ENCODE measurements at places on chromosomes 11 and 22. TPM values are rescaled to one million over a fixed set of nuclear protein-coding genes. Genes with fewer than 3 reads are reported as not detected.

Gene FZD4
- 23.8 TPM for total RNA-seq

Gene MMP8
- not detected for total RNA-seq

Gene CRYBB2
- total RNA-seq: not detected

Gene SORL1
- 0.81 TPM for total RNA-seq

Gene RGL4
- total RNA-seq: not detected

Gene ACTN3
- total RNA-seq: under 0.01 TPM

Gene ZNF215
- 3.1 TPM for total RNA-seq

Gene RASSF10
- total RNA-seq: not detected

Gene RFPL1
- total RNA-seq: not detected

Gene GAB4
- total RNA-seq: not detected

Gene OTOG
- total RNA-seq: not detected

Gene SCGB1C1
- total RNA-seq: not detected

Gene KMT5B
- 14.8 TPM for total RNA-seq

Gene CRYBB3
- total RNA-seq: not detected

Gene FUT4
- total RNA-seq: 2.9 TPM

Gene PRG3
- total RNA-seq: not detected

Gene SIPA1
- total RNA-seq: 10.7 TPM

Gene TOM1
- total RNA-seq: 50.2 TPM

Gene GNG3
- not detected for total RNA-seq

Gene SCGB1A1
- total RNA-seq: not detected

Gene DERL3
- under 0.01 TPM for total RNA-seq

Gene DNAJC4
- 8.3 TPM for total RNA-seq

Gene TNNT3
- total RNA-seq: 5.1 TPM

Gene CABP4
- total RNA-seq: not detected

Gene SOX10
- total RNA-seq: not detected

Gene ENTHD1
- not detected for total RNA-seq

Gene HORMAD2
- total RNA-seq: not detected

Gene SEPTIN3
- total RNA-seq: not detected

Gene SLN
- total RNA-seq: not detected

Gene INCENP
- 6.0 TPM for total RNA-seq

Gene MIOX
- not detected for total RNA-seq

Gene TRPM5
- not detected for total RNA-seq

Gene IL17REL
- total RNA-seq: not detected

Gene SMIM35
- not detected for total RNA-seq

Gene UCP3
- total RNA-seq: not detected

Gene CYP2D6
- total RNA-seq: 0.18 TPM

Gene AMBRA1
- total RNA-seq: 17.3 TPM

Gene TMEM151A
- 1.5 TPM for total RNA-seq

Gene MAP6
- total RNA-seq: 2.0 TPM

Gene KCNQ1
- total RNA-seq: 2.1 TPM

Gene OR8G5
- total RNA-seq: not detected

Gene DGCR6
- 1.4 TPM for total RNA-seq

Gene APLNR
- total RNA-seq: 0.65 TPM

Gene MYH9
- 403 TPM for total RNA-seq

Gene BCO2
- 1.8 TPM for total RNA-seq

Gene PHLDB1
- total RNA-seq: 99.8 TPM

Gene CNGA4
- not detected for total RNA-seq

Gene ANO3
- total RNA-seq: 0.36 TPM

Gene KCNJ1
- not detected for total RNA-seq

Gene OR52D1
- not detected for total RNA-seq

Gene SHISAL1
- total RNA-seq: 7.5 TPM
